ENCODE measurements at places on chromosomes 7 and 10. TPM values are rescaled to one million over a fixed set of nuclear protein-coding genes. Genes with fewer than 3 reads are reported as not detected.

Gene CALHM1
- total RNA-seq = not detected

DNA sequence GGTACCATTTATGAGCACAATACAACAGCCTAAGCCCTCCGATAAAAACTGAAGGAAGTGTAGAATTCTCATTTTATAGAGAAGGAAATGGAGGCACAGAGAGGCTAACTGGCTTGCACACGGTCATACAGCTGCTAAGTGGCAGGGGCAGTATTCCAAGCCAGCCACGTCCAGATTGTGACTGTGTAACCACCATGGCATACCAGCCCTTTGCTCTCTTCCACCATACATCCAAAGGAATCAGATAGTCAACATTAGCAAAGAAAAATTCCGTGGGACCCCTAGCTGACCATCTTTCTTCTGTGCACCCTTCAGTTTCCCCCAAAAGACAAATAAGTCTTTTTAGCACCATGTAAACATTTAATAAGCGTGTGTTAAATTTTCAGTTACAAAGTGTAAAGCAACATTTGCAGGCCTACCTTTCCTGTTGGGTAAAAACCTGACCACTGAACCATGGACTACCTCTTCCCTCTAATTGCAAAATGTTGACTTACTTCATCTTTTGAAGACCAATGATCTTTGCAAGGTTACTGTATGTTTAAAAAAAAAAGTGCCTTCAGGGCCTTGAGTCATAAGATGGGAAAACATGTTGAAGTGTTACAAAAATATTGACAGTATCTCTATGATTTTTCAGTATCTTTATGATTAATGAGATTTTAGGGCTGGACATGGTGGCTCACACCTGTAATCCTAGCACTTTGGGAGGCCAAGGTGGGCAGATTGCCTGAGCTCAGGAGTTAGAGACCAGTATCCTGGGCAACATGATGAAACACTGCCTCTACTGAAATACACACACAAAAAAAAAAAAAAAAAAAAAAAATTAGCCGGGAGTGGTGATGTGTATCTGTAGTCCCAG, 24.3 kb upstream of the PDZD8 start:
- H3K4me1 ChIP-seq = peaks cover 2% of the 10 kb centered on the region
- H3K27ac ChIP-seq = no peak overlapping the region
- H3K4me3 ChIP-seq = no peak overlapping the region
- DNase-seq = no peak
- H3K36me3 ChIP-seq = no peaks in the 10 kb centered on the region

DNA sequence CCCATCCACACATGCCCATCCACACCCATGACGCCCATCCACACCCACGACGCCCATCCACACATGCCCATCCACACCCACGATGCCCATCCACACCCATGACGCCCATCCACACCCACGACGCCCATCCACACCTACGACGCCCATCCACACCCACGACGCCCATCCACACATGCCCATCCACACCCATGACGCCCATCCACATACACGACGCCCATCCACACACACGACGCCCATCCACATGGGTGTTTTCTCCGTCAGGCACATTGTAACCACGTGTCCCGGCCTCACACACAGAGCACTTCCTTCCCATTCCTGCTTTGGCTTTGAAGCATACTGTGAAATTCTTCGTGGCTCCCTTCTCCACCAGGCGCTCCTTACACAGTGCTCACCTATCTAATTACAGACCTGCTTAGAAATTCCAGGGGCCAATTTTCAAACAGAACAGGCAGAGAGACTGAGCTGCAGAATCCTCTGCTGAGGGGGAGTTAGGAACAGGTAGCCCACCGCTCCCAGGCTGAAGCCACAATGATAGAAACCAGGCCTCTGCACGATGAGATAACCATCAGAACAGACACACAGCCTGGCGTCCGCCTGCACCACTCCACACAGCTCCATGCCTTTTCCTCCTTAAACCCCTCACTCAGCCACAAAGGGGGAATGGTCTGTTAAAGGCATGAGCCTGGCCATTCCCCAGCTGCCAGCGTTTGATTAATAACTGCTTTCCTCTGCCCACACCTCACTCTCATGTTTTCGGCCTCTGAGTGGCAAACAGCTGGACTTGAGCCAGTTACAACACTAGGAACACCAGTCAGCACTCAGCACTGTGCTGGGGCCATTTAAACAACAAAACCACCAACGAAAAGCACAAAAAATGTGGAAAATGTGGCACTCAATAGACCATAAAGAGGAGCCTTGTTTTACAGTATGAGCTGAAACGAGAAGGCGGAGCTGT, 501.6 kb downstream of the PTPRN2 start:
- no peaks in the 10 kb centered on the region for H3K4me1 ChIP-seq
- DNase-seq = no peak
- peaks cover 32% of the 10 kb centered on the region for H3K36me3 ChIP-seq
- H3K27ac ChIP-seq = no peak overlapping the region

DNA sequence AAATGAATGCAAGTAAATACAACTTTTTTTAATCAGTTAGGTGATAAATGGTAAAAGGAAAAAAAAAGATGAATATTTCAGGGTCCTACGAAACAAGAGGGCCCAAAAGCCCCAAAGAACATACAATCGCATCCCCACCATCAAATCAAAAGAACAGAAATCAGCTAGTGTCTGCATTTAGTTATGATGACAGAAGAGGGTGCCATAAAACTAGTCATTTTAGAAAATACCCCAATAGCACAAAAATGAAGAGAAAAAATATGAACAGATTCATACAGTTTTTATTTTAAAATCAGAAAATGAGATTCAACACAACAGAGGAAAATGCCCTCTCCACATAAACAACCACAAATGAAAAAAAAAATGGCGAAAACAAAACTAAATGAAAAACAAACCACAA, 905.5 kb downstream of the REEP3 start:
- no peaks in the 10 kb centered on the region for H3K36me3 ChIP-seq
- no peaks in the 10 kb centered on the region for H3K27me3 ChIP-seq
- DNase-seq = no peak
- no peak overlapping the region for H3K4me3 ChIP-seq
- peaks cover 1% of the 10 kb centered on the region for H3K4me1 ChIP-seq

- peaks cover 2% of the 10 kb centered on the region for H3K4me1 ChIP-seq
- DNase-seq = no peak
- peaks cover 2% of the 10 kb centered on the region for H3K27me3 ChIP-seq
- no peaks in the 10 kb centered on the region for H3K36me3 ChIP-seq
- no peak overlapping the region for H3K4me3 ChIP-seq
- no peak overlapping the region for H3K27ac ChIP-seq
Observed at GRCh38 chr7:75565132-75565837, 73.2 kb downstream of the SPDYE5 start.

Gene IFIT1B
- not detected for total RNA-seq

- DNase-seq = no peak
- no peak overlapping the region for H3K4me3 ChIP-seq
- peaks cover 55% of the 10 kb centered on the region for H3K4me1 ChIP-seq
- no peaks in the 10 kb centered on the region for H3K36me3 ChIP-seq
- peaks cover 9% of the 10 kb centered on the region for H3K27me3 ChIP-seq
- no peak overlapping the region for H3K27ac ChIP-seq
Observed at GRCh38 chr7:117095055-117095454, 141.8 kb downstream of the ST7 start.

DNA sequence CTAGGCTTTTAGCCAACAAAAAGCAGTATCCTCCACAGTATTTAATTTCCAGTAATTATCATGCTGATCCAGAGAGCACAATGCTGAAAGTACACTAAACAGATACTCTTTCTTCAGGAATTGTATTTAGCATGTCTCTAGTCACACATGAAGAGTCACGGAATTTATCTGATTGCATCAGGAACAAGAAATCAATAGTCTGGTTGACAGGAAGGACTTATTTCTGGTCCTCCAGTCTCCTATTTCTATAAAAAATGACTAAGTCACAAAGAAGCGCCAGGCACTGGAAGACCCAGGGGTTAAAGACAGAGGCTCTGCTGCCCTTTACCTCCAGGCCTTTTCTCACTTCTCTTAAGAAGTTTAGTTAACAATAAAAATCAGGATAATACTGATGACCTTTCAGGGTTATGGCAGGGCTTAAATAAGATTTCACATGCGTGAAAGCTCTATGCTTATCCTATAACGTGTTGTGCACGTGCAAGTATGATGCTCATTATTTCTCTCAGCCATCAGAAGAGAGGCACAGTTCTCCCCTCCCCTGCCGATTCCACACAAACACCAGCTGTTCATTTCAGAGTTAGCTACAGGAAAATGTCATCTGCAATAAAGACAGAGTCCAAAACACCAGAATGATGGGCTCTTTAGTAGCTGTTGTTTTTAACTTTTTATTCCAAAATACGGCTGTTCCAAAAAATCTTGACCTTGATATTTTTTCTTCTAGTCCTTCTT, 36.9 kb downstream of the SLC26A4 start:
- H3K27ac ChIP-seq = no peak overlapping the region
- no peaks in the 10 kb centered on the region for H3K36me3 ChIP-seq
- H3K27me3 ChIP-seq = no peaks in the 10 kb centered on the region
- H3K4me3 ChIP-seq = peak overlapping the region; percentile 45
- H3K4me1 ChIP-seq = peaks cover 11% of the 10 kb centered on the region

DNA sequence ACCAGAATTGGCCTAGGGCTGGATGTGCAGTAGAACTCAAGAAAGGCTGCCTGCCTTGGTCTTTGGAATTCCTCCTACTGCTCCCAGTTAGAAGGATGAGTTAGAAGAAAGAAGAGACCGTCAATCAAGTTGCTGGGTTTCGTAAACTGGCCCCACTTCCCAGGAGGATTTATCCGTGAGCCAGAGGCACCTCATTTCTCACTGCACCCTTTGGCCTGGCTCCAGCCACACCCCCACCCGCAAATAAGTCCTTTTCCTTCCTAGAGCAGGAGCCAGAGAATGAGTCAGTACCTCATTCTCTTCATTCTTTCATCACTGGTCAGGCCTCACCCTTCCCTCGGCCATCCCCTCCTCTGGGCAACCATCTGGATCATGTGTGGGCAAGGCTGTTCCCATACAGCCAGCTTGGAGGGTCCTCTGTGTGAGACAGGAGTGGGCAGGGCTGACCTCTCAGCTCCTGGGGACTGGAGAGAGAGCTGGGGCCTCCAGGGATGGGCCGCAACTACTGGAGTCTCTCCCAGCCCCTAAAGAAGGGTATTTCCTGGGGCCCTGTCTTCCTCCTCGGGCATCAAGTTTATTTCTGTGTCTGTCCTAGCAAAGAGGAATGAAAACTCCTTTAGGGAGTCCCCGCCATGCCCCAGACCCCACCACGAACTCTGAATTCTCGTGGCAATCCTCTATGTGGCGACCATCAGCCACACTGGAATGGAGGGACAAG, 87.2 kb upstream of the DUSP5 start:
- no peak for DNase-seq
- H3K4me1 ChIP-seq = peaks cover 10% of the 10 kb centered on the region
- H3K27ac ChIP-seq = no peak overlapping the region
- peaks cover 2% of the 10 kb centered on the region for H3K27me3 ChIP-seq
- no peak overlapping the region for H3K4me3 ChIP-seq

GRCh38 chr7:98464558-98464940, 63.7 kb upstream of the BAIAP2L1 start:
- no peak overlapping the region for H3K27ac ChIP-seq
- peaks cover 2% of the 10 kb centered on the region for H3K4me1 ChIP-seq
- DNase-seq = no peak
- H3K36me3 ChIP-seq = no peaks in the 10 kb centered on the region

- peaks cover 8% of the 10 kb centered on the region for H3K4me1 ChIP-seq
- H3K27me3 ChIP-seq = peaks cover 3% of the 10 kb centered on the region
- H3K27ac ChIP-seq = no peak overlapping the region
- no peaks in the 10 kb centered on the region for H3K36me3 ChIP-seq
Observed at GRCh38 chr7:76262683-76263402, 39.6 kb upstream of the HSPB1 start.

Gene HKDC1
- not detected for total RNA-seq

- no peak overlapping the region for H3K4me3 ChIP-seq
- H3K4me1 ChIP-seq = peaks cover 3% of the 10 kb centered on the region
- H3K36me3 ChIP-seq = peaks cover 8% of the 10 kb centered on the region
- H3K27ac ChIP-seq = no peak overlapping the region
- DNase-seq = no peak
Observed at GRCh38 chr10:2196272-2196671, 458.9 kb upstream of the ADARB2 start.

DNA sequence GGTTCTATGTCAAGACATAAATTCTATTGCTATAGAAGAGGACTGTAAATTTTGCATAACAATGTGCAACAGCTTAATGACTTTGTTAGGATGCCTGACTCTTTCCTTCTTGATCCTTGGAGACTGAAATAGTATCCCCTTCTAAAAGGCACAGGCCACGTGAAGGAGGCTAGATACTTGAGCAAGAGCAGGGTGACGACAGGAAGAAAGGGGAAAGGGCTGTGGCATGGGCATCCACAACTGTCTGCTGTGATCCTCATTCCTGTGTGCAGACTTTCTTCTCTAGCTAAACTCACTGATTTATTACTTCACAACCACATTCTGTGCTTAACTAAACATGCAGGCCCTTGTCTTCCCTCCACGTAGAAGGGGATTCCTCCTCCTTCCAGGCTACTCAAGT, 1111.8 kb upstream of the C7orf33 start:
- no peaks in the 10 kb centered on the region for H3K36me3 ChIP-seq
- DNase-seq = no peak
- H3K4me1 ChIP-seq = peaks cover 4% of the 10 kb centered on the region
- H3K27ac ChIP-seq = no peak overlapping the region
